Foreskin keratinocyte (primary cell): ENCODE measurements at places on chromosomes 5 and 9. TPM values are rescaled to one million over a fixed set of nuclear protein-coding genes. Genes with fewer than 3 reads are reported as not detected.

ANKRD34B gene
- polyA plus RNA-seq = not detected in 2 replicates

BHMT2 gene
- polyA plus RNA-seq = 0.03 TPM in 1 of 2 replicates, not detected in the other

ENTREP1 gene
- polyA plus RNA-seq = 0.17 and 0.24 TPM in 2 replicates

NSG2 gene
- polyA plus RNA-seq = not detected in 2 replicates

NIM1K gene
- polyA plus RNA-seq = 0.04 TPM in 1 of 2 replicates, not detected in the other

FREM1 gene
- 0.04 TPM in 1 of 2 replicates, not detected in the other for polyA plus RNA-seq
